IPS DF 6.9 (cell line): ENCODE measurements at places on chromosomes 12 and 14.

DNA sequence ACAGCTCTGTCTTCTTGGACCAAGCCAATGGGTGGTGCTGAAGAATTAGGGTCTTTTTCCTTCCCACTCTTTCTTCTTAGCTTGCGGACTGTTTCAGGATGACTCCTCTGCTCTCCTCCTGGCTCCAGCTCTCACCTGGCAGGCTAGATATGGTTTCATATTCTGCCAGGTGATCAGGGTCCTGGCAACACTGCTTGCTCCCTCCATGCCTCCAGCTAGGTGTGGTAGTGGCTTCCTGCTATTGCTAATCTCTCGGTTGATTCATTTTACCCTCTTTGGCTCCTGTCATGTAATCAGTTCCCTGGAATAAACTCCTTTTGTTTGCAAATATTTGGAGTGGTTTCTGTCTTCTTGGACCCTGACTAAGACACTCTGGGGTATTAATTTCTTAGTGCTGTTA is 4.3 kb upstream of the GZMH start:
- H3K36me3 ChIP-seq: no peaks in the 10 kb centered on the region
- H3K27me3 ChIP-seq: no peaks in the 10 kb centered on the region
- no peak overlapping the region for H3K4me3 ChIP-seq
- no peaks in the 10 kb centered on the region for H3K4me1 ChIP-seq
- no peak overlapping the region for H3K27ac ChIP-seq

GRCh38 chr12:105998561-105998960 is 140.2 kb downstream of the NUAK1 start:
- no peak for DNase-seq
- H3K4me1 ChIP-seq: no peaks in the 10 kb centered on the region; the same call in 1 of the 2 replicates
- no peak overlapping the region for H3K27ac ChIP-seq
- no peaks in the 10 kb centered on the region for H3K36me3 ChIP-seq

- H3K27ac ChIP-seq: no peak overlapping the region
- DNase-seq: no peak
These were observed 76.8 kb downstream of the DAD1 start for GRCh38 chr14:22512106-22512814.

- no peaks in the 10 kb centered on the region for H3K4me1 ChIP-seq
- H3K4me3 ChIP-seq: no peak overlapping the region
- no peak for DNase-seq
- H3K27me3 ChIP-seq: no peaks in the 10 kb centered on the region
- H3K27ac ChIP-seq: no peak overlapping the region
These were observed 3.7 kb downstream of the KRT6B start for GRCh38 chr12:52448228-52448627.

- H3K36me3 ChIP-seq: no peaks in the 10 kb centered on the region
- H3K27ac ChIP-seq: no peak overlapping the region
- no peak overlapping the region for H3K4me3 ChIP-seq
- no peak for DNase-seq
These were observed 219.3 kb upstream of the HMGA2 start for GRCh38 chr12:65605019-65605418.

DNA sequence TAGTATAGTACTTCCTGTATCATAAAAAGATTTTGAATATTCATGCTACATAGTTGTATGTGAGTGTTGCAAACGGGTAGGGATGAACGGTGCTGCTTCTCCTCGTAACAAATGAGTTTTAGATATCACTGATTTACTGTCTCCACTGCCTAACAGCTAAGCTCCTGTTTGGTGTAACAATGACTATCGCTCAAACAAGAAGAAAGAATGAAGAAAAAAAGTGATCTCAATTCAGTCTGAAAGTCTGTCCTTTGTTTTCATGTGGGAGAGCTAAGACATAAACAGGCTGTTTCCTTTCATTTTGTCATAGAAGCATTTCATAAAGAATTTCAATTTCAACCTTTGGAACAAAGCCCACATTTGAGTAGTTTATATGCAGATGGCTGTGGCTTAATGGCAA is 26.1 kb upstream of the RTRAF start:
- DNase-seq: no peak
- H3K27me3 ChIP-seq: no peaks in the 10 kb centered on the region
- H3K27ac ChIP-seq: no peak overlapping the region
- H3K4me3 ChIP-seq: no peak overlapping the region

DNA sequence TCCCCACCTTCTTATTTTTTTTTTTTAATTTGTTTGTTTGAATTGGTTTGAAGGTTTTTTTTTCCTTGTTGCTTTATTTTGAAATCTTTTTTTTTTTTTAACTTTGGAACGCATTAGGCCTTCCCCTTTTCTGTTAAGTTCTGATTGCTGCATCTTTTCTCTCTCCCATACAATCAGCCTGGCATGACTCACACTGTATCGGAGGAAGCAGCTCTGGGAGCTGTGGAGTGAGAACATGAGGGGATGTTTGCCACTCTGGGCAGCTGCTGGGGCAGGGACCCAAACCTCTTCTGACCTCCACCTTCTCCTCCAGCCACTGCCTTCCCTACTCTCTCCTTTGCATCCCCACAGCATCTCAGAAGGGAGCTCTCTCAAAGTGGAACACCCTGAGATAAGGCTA is 160.3 kb upstream of the FKBP4 start:
- H3K27ac ChIP-seq: no peak overlapping the region
- no peak overlapping the region for H3K4me3 ChIP-seq
- H3K27me3 ChIP-seq: no peaks in the 10 kb centered on the region
- DNase-seq: no peak
- no peaks in the 10 kb centered on the region for H3K36me3 ChIP-seq

DNA sequence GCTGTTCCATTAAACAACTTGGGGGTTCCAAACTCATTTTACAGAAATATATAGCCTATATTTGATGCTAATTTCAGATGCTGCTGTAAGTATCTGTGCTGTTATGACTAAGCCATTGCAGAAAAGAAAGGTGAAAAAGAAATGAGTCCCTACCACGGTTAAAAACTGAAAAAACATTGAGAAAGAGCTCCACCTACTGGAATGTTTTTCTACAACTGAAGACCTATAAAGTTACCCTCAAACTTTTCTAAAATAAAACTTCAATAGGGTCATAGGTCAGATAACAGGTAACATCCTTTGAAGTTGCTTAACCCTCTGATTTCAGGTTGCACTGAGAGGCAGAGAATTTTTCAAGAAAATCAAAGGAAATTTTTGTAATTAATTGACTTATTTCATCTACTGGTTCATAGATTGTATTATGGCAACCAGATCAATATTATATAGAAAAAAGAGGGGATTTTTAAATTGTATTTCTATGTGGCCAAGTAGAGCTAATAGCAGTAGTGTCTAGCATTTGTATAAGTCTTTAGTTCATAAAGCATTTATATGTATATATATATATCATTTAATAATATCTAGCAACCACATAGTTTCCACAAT is 279.9 kb downstream of the RPS29 start:
- no peaks in the 10 kb centered on the region for H3K4me1 ChIP-seq
- peak; percentile 16 for DNase-seq
- no peak overlapping the region for H3K4me3 ChIP-seq
- H3K36me3 ChIP-seq: no peaks in the 10 kb centered on the region
- H3K27me3 ChIP-seq: no peaks in the 10 kb centered on the region

GRCh38 chr14:41397926-41398325 is 208.8 kb upstream of the LRFN5 start:
- no peak for DNase-seq
- no peaks in the 10 kb centered on the region for H3K27me3 ChIP-seq
- H3K4me1 ChIP-seq: no peaks in the 10 kb centered on the region; the same call in 1 of the 2 replicates
- H3K27ac ChIP-seq: no peak overlapping the region
- H3K4me3 ChIP-seq: no peak overlapping the region

GRCh38 chr12:91772411-91772810 is 373.2 kb downstream of the BTG1 start:
- H3K36me3 ChIP-seq: no peaks in the 10 kb centered on the region
- H3K27ac ChIP-seq: no peak overlapping the region
- no peak overlapping the region for H3K4me3 ChIP-seq
- no peak for DNase-seq

GRCh38 chr12:39966721-39967120 is 139.2 kb downstream of the SLC2A13 start:
- H3K4me3 ChIP-seq: no peak overlapping the region
- no peaks in the 10 kb centered on the region for H3K27me3 ChIP-seq
- no peak overlapping the region for H3K27ac ChIP-seq
- no peak for DNase-seq
- no peaks in the 10 kb centered on the region for H3K36me3 ChIP-seq

- no peaks in the 10 kb centered on the region for H3K27me3 ChIP-seq
- no peak overlapping the region for H3K4me3 ChIP-seq
- H3K27ac ChIP-seq: no peak overlapping the region
- no peaks in the 10 kb centered on the region for H3K36me3 ChIP-seq
- DNase-seq: no peak
- H3K4me1 ChIP-seq: no peaks in the 10 kb centered on the region
These were observed 93.5 kb downstream of the LMNTD1 start for GRCh38 chr12:25459541-25459951.

DNA sequence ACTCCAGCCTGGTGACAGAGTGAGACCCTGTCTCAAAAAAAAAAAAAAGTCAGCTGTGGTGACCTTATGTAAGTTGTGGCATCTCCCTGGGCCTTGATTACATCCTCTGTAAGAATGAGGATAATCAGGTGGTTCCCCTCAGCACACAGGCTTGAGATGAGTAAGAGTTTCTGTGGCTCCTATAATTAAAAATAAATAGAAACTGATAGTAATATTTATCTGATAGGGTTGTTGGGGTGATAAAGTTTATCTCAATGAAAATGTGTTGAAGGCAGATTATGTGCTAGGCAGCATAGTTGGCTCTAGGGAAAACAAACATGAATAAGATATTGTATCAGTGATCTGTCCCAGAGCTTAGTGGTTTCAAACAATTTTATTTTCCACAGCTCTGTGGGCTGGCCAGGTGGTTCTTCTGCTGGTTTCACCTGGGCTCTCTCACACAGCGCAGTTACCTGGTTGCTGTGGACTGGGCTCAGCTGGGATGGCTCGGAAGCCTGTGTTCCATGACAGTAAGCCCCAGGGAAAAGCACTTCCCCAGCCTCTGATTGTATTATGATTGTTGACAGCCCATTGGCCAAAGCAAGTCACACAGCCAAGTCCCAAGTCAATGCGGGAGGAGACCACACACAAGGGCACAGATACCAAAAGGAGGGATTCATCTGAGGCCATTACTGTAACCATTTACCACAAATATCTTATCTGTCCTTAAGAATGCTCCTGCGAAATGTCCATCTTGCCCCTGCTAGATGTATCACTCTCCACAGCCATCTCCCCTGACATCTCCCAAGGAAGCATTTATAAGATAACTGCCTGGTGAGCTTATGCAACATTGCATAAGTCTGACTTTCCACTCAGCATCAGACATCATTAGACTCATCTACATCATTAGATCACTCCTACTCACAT is 151.7 kb downstream of the NUAK1 start:
- DNase-seq: no peak
- H3K4me1 ChIP-seq: no peaks in the 10 kb centered on the region
- no peak overlapping the region for H3K27ac ChIP-seq
- H3K36me3 ChIP-seq: no peaks in the 10 kb centered on the region

DNA sequence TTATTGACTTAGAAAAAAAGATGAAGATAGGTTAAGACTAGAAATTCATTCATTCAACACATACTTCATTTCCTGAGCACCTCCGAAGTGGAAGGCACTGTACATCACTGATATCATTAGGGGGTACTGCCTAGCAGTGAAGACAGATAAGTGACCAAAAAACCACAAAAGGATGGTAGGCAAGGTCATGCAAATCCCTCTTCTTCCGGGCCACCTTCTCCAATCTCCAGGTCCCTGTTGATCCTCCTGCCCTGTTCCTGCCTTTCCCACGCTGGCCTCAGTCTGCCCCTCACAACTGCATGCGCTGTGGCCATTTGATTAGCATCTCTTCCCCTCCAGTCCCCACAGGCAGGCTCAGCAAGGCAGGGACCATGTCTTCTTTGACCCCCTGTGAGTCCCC is 60.8 kb downstream of the SETD3 start:
- H3K36me3 ChIP-seq: no peaks in the 10 kb centered on the region
- no peaks in the 10 kb centered on the region for H3K27me3 ChIP-seq
- no peak overlapping the region for H3K27ac ChIP-seq
- no peak overlapping the region for H3K4me3 ChIP-seq
- no peak for DNase-seq
- H3K4me1 ChIP-seq: peaks cover 4% of the 10 kb centered on the region

DNA sequence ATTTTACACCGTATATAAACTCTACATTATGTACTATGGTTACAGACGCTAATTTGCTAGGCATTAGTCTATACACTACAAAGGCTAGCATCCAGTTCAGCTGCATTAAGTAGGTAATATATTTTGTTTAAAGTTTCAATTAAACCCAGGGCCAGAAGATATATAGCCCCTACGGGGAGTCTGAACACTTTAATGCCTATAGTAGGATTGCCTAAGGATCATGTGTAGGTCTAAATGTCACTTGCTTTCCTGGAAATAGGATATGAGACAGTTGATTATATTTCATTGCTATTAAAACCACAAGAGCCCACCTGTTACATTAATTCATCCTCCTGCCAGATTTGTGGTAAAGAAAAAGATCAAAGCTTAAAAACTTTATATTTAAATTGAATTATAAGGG is 286.9 kb downstream of the TMTC2 start:
- H3K27ac ChIP-seq: no peak overlapping the region
- H3K4me3 ChIP-seq: no peak overlapping the region
- no peaks in the 10 kb centered on the region; the same call in 1 of the 2 replicates for H3K4me1 ChIP-seq
- H3K36me3 ChIP-seq: no peaks in the 10 kb centered on the region
- no peak for DNase-seq
- H3K27me3 ChIP-seq: no peaks in the 10 kb centered on the region

DNA sequence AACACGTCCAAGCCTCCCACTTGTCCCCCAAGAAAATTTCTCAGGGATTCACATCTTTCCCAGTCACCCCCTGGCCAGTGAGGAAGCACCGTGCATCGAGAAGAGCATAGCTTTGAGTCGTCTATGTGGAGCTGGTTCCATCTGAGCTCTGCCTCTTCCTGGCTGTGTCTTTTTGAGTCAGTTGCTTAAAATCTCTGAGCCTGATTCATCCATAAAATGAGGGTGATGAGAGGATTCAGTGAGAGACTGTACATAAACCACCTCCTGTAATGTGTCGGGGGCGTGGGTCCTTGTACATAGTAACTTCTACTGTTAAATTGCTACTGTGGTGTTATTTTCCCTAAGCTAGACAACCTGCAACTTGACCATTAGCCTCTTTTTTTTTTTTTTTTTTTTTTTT is 13.8 kb downstream of the CD9 start:
- H3K36me3 ChIP-seq: peaks cover 2% of the 10 kb centered on the region; the same call in 1 of the 2 replicates
- H3K27ac ChIP-seq: no peak overlapping the region
- no peak for DNase-seq
- no peaks in the 10 kb centered on the region for H3K27me3 ChIP-seq

- H3K4me3 ChIP-seq: no peak overlapping the region
- no peak for DNase-seq
- no peaks in the 10 kb centered on the region for H3K27me3 ChIP-seq
- no peaks in the 10 kb centered on the region for H3K36me3 ChIP-seq
- no peaks in the 10 kb centered on the region for H3K4me1 ChIP-seq
- no peak overlapping the region for H3K27ac ChIP-seq
These were observed 44.0 kb downstream of the C12orf50 start for GRCh38 chr12:87985069-87985675.

DNA sequence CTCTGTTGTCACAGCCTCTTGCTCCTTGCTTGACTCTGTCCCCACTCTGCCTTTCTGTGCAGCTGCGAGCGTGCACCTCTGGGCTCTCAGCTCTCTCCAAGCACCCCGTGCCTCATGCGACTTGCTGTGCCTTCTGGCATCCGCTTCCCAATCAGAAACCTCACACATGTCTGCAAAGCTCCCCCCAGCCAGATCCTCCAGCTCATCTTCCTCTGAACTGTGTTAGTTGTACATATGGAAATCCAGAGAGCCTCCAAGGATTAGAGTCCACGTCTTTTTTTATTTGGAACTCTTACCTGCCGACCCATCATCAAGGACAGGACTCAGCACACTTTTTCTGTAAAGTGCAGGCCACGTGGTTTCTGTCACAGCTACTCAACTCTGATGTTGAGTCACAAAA is 70.5 kb downstream of the ANO2 start:
- H3K36me3 ChIP-seq: no peaks in the 10 kb centered on the region
- DNase-seq: no peak
- peaks cover 3% of the 10 kb centered on the region; the same call in 1 of the 2 replicates for H3K4me1 ChIP-seq
- no peaks in the 10 kb centered on the region for H3K27me3 ChIP-seq
- H3K27ac ChIP-seq: no peak overlapping the region
